HCT116 (cell line): ENCODE measurements at places on chromosomes 3 and 15. TPM values are rescaled to one million over a fixed set of nuclear protein-coding genes. Genes with fewer than 3 reads are reported as not detected.

DNA sequence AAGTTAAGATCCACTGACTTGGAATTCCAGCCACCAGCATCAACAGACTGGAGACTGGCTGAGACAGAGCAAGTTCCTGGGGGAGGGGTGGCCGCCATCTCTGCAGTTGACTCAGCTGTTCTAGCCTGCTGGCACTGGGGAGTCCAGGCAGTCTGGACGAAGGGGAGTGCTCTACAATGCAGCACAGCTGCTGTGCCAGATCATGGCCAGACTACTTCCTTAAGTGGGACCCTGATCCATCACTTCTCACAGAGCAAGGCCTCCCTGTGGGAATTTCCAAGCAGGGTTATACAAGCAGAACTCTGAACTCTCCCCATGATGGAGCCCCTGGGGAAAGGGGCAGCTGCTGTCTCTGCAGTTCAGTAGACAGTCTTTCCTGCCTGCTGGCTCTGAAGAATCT is 35.2 kb downstream of the PYGO1 start:
- no peak overlapping the region for H3K4me3 ChIP-seq
- H3K27ac ChIP-seq, result no peak overlapping the region
- H3K27me3 ChIP-seq, result no peaks in the 10 kb centered on the region
- H3K4me1 ChIP-seq, result no peaks in the 10 kb centered on the region

DNA sequence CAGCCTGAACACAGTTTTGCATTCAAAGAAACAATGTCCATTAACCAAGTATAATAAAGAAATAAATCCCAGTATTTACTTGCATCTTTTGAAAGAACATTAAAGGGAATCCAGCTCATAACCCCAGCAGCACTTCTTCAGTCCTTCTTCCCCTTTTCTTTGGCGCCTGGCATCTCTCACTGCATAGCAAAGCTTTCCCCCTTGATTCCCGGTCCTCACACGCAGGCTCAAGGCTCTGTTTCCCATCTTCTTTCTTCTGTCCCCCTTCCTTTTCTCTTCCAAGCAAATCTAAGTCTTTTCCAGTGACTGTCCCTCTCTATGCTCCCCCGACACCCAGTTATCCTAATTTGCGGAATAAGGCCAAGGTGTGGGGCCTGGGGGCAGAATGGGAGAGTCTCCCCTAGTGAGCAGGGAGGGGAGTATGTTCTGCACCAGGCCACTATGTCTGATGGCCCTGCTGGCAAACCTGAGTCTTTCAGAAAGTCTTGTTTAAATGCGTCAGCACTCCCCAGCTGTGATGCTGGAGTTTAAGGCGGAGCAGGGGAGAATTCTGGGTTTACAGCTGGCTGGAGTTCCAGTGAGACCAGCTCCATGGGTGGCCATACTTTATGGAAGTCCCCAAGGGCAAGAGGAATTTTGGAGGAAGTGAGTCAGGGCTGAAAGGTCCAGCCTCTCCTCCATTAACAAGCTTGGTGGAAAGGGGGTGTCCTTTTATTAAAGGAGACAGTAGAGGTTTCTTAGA is 42.1 kb downstream of the GOLGA6A start:
- no peak overlapping the region for H3K27ac ChIP-seq
- no peaks in the 10 kb centered on the region for H3K4me1 ChIP-seq
- no peaks in the 10 kb centered on the region for H3K36me3 ChIP-seq

DNA sequence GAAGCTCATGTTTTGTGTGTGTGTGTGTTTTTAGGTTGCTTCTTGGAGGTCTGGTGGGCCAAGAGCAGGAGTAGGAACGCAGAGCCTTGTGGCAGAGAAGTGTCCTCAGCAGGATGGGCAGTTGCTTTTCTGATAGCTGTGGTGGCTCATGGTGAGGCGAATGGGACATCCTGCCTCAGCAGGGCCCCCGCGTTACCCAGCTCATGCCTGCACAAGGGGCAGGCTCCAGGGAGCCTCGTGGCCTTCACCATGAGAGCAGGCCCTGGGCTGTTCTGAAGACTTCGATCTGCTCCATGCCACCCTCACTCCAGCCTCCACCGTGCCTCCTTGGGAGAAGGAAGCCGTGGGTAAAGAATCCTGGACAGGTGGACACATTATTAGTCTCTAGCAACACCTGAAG is 33.4 kb upstream of the CTXND1 start:
- H3K36me3 ChIP-seq, result no peaks in the 10 kb centered on the region
- 0 out of 2 replicates have a peak, but pooled peaks cover 2% of the 10 kb centered on the region for H3K4me1 ChIP-seq
- no peak for DNase-seq
- H3K4me3 ChIP-seq, result no peak overlapping the region
- H3K27me3 ChIP-seq, result 0 out of 2 replicates have a peak, but pooled peaks cover 2% of the 10 kb centered on the region

Gene TMC3
- not detected for total RNA-seq

Gene SACM1L
- total RNA-seq, result 27.3 TPM

Gene GHSR
- total RNA-seq, result not detected

- peaks cover 24% of the 10 kb centered on the region for H3K36me3 ChIP-seq
- no peak overlapping the region for H3K27ac ChIP-seq
- H3K27me3 ChIP-seq, result no peaks in the 10 kb centered on the region
- peak; percentile 23 for DNase-seq
- no peaks in the 10 kb centered on the region for H3K4me1 ChIP-seq
Observed at GRCh38 chr3:193665370-193665989, 72.5 kb downstream of the OPA1 start.
